ENCODE measurements at places on chromosomes 1 and 21.

GRCh38 chr21:16568661-16569060 is 838.9 kb downstream of the USP25 start:
- no peak for DNase-seq

DNA sequence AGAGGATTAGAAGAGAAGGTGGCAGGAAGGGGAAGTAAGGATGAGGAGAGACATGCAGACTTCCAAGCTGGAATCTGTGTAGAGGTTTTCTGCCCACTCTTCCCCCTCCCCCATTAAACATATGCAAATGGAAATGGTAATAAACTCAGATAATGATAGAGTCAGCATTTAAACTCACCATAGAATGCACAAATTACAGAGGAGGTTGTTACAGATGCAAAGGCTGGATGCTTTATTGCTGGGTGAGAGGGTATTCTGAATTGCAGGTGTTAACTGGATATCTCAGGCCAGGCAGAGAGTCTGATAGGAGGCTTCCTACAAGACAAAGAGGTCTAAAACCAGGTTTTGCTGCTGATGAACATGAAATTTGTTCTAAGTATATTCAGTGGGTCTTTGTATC is 372.5 kb downstream of the SEC16B start:
- DNase-seq: no peak

- DNase-seq: no peak
Measured at GRCh38 chr1:11412141-11412540, 66.8 kb upstream of the DISP3 start.

- DNase-seq: peak; percentile 92
Measured at GRCh38 chr1:172906778-172907592, 143.8 kb downstream of the TNFSF18 start.

DNA sequence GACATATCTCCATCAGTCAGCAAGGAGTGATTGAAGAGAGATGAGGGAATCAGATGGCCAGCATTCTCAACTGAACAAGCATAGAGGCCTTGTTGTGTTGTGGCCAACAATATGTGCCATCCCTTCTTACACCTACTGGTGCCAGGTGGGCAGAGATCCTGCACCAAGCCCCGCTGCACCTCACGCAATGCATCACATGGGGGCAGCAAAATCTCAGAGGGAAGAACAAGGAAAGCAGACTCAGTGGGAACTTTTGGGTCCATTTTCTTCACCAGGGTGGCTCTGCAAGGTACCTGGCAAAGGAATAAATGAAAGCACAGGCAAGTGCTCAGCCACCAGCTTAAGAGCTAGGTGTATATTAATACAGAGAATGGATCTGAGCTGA is 33.2 kb downstream of the HSD3B2 start:
- no peak for DNase-seq

GRCh38 chr1:235063068-235063765 is 65.4 kb downstream of the TOMM20 start:
- no peak for DNase-seq

DNA sequence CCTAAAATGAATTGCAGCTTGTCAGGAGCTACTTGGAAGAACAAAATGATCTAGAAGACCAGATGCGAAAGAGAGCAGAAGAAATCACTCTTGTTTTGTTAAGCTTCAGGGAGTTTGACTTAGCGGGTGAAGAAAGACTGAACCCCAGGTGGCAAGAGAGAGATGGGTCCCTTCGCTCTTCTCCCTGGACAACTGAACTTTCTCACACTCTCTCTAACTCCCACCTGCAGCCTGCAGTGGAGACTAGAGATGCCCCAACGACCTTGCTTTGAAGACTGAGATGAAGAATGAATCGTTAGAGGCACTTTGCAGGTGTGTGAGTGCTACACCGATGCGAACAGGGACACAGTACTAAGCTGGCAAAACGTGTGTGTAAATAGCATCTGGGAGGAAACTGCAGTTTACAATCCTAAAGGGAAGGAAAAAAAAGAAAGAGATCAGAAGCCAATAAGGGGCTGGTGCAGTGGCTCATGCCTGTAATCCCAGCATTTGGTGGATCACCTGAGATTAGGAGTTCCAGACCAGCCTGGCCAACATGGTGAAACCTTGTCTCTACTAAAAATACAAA is 64.5 kb upstream of the LYST start:
- DNase-seq: no peak

DNA sequence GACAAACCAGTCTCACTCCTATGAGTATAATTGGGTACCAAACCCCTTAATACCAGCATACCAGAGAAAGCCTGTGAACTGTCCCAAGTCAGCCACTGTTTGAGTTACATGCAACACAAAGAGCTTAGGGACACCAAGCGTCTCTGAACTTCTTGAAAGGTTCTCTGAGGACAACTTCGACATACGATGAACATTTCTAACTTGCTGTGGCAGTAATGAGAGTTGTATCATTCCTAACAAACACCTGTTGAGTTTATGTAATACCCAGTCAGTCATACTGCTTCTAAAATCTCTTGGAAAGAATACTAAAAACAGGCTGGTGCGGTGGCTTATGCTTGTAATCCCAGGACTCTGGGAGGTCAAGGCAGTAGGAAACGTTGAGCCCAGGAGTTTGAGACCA is 18.4 kb downstream of the CCT8 start:
- no peak for DNase-seq

GRCh38 chr1:182643699-182644098 is 39.5 kb upstream of the RGS16 start:
- DNase-seq: no peak

- peak; percentile 65 for DNase-seq
Measured at GRCh38 chr1:58331156-58331555, 215.4 kb downstream of the OMA1 start.

GRCh38 chr1:84427250-84428188 is 29.2 kb downstream of the DNASE2B start:
- DNase-seq: no peak

DNA sequence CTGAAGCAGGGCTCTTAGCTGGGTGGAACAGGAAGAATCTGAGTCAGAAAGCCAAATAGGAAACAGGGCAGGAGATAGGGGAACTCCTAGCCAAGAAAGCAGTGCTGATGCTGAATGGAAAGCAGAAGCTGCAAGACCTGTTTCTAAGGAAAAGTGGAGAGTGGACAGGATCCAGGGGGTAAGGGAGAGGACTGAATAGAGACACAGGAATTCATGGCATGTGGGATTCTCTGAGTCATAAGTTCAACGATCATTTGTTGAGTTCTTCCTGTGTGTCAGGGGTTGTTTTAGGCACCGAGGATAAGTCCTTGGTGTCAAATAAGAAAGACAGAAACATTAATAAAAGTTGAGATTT is 153.8 kb upstream of the FGGY start:
- peak; percentile 97 for DNase-seq

GRCh38 chr1:87197641-87198040 is 131.0 kb upstream of the LMO4 start:
- DNase-seq: no peak

- peak; percentile 57 for DNase-seq
Measured at GRCh38 chr1:91596474-91596873, 95.8 kb downstream of the CDC7 start.

- DNase-seq: no peak
Measured at GRCh38 chr1:177023726-177024125, 140.8 kb downstream of the ASTN1 start.

- no peak for DNase-seq
Measured at GRCh38 chr1:44717653-44718052, 13.3 kb downstream of the RNU5D-1 start.

DNA sequence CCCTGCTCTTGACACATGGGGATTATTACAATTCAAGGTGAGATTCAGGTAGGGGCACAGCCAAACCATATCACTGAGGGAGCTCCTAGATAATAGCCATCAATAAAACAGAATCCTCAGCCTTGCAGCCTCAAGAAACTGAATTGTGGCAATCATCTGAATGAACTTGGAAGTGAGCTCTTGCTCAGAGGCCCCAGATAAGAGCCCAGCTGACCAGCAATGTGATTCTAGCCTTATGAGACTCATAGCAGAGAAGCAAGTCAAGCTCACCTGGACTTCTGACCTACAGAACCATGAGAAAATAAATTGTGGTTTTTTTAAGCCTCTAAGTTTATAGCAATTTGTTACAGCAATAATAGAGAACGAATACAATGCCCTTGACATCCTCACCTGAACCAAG is 302.5 kb downstream of the LTN1 start:
- DNase-seq: no peak

DNA sequence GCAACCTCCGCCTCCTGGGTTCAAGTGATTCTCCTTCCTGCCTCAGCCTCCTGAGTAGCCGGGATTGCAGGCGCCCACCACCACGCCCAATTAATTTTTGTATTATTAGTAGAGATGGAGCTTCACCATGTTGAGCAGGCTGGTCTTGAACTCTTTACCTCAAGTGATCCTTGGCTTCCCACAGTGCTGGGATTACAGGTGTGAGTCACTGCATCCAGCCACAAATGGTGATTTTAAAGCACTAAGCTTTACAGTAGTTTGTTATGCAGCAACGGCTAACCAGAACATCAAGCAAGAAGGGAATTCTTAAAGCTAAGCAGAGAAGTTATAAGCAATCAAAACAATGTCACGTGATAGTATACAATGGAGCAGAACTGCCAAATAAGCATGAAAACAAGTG is 65.7 kb downstream of the NVL start:
- no peak for DNase-seq

- DNase-seq: peak; percentile 61
Measured at GRCh38 chr1:183543619-183544204, 46.5 kb downstream of the NCF2 start.

GRCh38 chr1:209510063-209510462 is 73.5 kb upstream of the CAMK1G start:
- DNase-seq: no peak

DNA sequence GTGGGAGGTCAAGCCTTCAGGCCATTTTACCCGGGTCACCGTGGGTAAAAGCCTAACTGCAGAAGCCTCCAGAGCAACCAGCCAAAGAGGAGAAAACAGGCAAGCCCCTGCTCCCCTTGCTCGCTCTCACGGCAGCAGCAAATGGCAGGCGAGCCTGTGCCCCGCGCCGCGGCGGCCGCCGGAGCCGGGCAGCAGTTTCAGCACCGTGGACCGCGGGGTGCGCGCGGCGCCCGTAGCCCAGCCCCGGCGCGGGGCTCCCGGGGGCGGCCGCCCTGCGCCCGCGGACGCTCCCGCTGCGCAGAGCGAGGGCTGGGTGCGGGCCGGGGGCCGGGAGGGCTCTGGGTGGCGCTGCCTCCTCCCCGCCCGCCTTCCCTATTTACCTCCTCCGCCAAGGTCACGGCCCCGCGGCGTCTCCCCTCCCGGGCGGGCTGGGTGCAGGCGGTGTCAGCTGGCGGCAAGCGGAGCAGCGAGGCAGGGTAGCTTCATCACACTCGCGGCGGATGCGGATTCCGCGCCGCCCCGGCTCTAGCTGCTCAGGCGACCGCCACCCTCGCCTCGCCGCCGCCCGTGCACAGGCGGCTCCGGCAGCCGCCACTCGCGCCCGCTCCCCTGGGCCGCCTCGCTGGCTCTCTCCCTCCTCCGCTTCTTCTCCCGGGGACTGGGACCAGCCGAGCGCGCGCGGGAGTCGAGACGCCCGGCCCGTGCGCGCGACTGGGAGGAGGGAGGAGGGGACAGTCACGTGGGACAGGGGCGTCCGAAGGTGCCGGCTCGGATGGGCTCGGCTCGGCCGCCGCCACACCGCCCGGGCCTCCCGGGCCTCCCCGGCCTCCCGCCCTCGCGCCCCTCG is at the start of gene RGS7:
TSS of gene RGS7 (minus strand) at position 687 of the 847 bp plus-strand sequence.
- peak; percentile 53 for DNase-seq

DNA sequence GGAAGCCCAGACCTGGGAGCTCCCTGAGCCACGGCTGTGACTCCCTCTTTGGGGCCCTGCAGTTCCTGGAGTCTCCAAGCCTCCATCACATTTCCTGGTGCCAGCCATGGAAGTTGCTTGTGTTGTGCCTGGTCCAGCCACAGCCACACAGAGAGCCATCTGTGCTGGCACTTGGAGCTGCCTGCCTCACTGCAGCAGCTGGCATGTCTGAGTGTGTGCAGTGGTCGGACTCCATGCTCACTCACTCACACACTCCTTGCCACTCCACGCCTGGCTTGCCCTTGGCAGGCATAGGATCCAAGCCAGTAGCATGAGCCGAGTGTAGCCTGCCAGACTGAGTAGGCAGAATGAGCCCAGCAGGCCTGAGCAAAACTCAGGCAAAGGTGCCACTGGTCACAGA is 516.3 kb upstream of the BEND5 start:
- DNase-seq: no peak

DNA sequence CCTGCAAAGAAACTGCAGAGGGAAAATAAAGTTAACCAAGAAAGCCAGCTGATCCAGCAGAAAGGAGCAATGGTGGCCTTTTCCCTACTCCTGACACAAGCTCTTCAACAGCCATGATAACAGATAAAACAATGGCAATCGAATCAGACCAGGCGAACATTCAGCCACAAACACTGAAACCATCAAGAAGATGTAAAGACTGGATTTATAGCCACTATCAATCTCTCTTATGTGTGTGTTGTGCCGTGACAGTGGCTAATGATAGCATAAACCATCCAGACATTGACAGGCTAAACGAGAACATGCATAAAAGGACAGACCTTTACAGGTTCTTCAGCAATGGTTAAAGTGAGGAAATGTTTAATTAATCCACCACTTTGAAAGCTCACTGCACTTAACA is 78.1 kb upstream of the RAB4A start:
- DNase-seq: no peak

GRCh38 chr1:197526736-197527371 is 248.4 kb downstream of the DENND1B start:
- DNase-seq: peak; percentile 16

- peak; percentile 64 for DNase-seq
Measured at GRCh38 chr1:220734571-220735326, 13.4 kb upstream of the MTARC2 start.

DNA sequence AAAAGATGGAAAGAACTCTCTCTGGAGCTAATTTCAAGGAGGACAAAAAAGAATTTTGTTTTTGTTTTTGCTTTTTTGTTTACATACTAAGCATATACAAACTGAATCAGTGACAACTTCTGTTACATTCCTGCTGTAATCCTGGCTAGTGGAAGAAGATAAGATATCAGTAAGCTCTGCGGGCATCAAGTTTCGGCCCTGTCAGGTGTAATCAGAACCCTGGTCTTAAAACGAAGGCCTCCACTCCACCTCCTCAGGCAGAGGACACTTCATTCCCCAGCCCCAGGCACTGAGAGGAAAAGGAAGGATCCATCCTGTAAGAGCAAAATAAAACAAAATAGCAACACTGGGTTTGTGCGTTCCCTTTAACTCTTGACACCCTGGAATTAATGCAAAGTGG is 88.9 kb upstream of the ARHGAP29 start:
- DNase-seq: no peak

DNA sequence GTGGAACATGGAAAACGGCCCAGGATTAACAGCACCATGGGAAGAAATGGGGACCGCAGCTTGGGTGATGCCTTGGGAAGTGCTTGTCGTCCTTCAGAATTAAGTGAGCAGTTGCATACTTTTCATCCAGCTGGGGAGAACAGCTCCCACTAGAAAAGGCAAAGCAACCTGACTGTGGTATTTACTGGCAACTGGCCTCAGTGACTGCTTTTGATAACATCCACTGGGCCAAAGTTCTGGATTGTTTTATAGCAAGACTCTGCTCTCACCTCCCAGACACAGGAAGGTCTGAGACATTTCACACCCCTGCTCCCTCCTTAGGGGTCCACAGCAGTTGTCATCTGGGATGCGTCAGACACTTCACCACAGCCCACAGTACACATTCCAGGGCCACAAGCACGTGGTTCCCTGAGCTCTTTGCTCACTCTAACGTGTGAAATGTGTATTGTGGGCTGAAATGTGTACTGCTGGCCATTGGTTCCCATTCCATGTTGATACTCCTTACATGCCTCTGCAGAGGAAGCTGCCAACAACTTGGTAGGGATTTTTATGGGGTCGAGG is 6.6 kb downstream of the PAPPA2 start:
- DNase-seq: peak; percentile 53
